ENCODE measurements at places on chromosomes 2 and 18.

GRCh38 chr2:43406651-43407279 is 180.4 kb upstream of the ZFP36L2 start:
- DNase-seq, result no peak

DNA sequence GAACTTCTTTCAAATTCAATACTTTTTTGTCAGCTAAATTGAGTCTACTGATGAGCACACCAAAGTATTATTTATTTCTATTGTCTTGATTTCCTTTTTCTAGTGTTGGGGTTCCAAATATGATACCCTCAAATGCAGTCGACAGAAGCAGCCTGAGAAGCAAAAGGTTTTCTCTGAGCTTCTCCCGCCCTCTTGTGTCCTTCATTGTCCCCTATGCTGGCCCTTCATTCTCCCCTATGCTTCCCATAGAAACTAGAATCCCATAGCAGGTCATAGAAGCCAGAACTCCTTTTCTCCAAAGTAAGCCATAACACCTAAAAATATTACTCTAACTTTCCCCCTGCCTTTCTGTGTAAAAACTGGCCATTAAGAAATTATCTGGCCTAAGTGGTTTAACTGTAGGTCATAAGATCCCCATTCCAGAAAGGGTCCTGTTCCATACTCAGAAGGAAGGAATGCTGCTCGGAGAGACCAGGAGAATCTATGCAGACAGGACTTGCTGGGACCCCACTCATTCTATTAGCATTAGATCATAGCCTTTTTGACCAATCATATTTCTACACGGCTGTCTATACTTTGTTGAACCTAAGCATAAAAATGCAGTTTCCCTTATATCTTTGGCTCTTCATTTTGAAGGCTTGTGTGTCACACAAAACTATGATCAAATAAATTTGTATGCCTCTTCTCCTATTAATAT is 764.6 kb upstream of the PKDCC start:
- DNase-seq, result no peak

- no peak for DNase-seq
These were observed 297.5 kb downstream of the PIEZO2 start for GRCh38 chr18:10851824-10852319.

GRCh38 chr2:192729369-192729768 is 534.6 kb upstream of the TMEFF2 start:
- no peak for DNase-seq

DNA sequence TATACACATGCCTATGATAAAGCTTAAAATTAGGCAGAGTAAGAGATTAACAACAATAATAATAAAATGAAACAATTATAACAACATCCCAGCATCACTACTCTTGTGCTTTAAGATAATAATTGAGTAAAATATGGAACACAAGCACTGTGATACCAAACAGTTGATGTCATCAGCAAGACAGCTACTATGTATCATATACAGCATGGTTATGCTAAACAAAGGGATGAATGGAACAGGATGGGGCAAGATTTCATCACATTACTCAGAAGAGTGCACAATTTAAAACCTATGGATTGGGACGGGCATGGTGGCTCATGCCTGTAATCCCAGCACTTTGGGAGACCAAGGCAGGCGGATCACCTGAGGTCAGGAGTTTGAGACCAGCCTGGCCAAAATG is 1221.0 kb downstream of the SUCLG1 start:
- DNase-seq, result no peak

DNA sequence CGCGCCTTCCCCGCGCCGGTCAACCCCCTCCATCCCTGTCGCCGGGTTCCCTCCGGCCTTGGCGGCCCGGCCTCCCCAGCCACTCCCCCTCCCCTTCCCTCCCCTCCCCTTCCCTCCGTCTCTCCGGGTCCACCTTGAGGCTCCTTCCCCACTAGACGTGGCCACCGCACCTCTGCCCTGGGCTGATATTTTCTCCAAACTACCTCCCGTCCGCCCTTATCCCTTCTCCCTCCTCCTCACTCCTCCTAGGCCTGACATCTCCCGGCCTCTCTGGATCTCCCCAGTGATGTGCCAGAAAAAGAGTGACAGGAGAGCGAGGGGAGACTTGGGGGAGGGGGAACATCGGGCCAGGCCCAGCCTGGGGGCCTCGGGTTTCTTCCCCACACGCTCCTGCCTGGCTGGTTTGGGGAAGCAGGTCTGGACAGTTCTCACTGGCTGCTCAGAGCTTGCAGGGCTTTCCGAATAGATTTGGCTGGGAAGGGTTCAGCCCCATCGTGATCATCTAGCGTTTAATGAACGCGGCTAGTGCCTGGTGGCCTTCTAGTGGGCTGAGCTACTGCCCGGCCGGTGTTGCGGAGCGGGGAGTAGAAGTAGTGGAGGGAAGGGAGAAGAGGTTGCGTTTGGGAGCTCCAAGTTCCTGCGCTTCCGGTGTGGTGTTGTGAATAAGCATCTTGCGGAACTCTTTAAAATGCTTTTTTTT is 641 bp downstream of the MAPRE3 start:
- DNase-seq, result peak; percentile 47

GRCh38 chr2:120319123-120319522 is 26.8 kb upstream of the INHBB start:
- no peak for DNase-seq

GRCh38 chr2:199230091-199230490 is 227.6 kb downstream of the SATB2 start:
- no peak for DNase-seq

GRCh38 chr2:26217720-26218119 is 26.7 kb downstream of the HADHA start:
- DNase-seq, result no peak

DNA sequence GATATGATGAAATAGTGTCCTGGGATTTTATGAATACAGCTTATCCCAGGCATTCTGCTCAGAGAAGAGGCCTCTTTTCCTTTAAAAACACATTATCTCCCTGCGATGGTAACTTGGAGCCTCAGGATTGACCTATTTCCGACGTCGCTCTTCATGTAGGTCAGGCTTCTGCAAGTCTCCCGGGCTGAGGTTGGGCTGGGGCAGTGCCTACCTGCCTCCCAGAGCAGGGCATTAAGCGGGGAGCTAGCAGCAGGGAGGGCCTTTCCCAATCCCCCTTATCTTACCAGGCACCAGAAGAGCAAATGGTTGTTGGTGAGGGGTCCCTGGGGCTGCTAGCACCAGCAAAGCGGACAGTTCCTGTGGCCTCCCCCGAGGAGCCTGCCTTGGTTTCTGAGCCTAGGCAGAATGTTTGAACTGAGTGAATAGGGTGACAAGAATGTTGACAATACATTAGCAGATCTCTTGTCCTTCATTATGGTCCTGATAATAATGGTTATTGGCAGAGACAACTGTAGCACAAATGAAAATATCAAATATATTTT is 60.2 kb downstream of the TRPM8 start:
- DNase-seq, result no peak

- no peak for DNase-seq
These were observed 11.2 kb downstream of the VIL1 start for GRCh38 chr2:218429911-218430692.
